ENCODE measurements at places on chromosomes 1 and 21. TPM values are rescaled to one million over a fixed set of nuclear protein-coding genes. Genes with fewer than 3 reads are reported as not detected.

The SYTL1 gene
- total RNA-seq = 124 TPM

The PCSK9 gene
- total RNA-seq = 0.05 TPM

The CRNN gene
- total RNA-seq = not detected

The USP25 gene
- 61.0 TPM for total RNA-seq

The VASH2 gene
- total RNA-seq = 0.48 TPM

The TINAGL1 gene
- not detected for total RNA-seq

The SEC16B gene
- not detected for total RNA-seq

The DRAXIN gene
- 0.60 TPM for total RNA-seq

The AJAP1 gene
- not detected for total RNA-seq

The RIPPLY3 gene
- not detected for total RNA-seq

The UBL4B gene
- not detected for total RNA-seq

The GNG12 gene
- 0.05 TPM for total RNA-seq

The HUNK gene
- 0.03 TPM for total RNA-seq

The CFHR4 gene
- total RNA-seq = not detected

The DNAJC6 gene
- 5.4 TPM for total RNA-seq

The CD1E gene
- not detected for total RNA-seq

The PCNX2 gene
- total RNA-seq = 23.2 TPM

Data from activated CD4-positive, alpha-beta memory T cell treated with anti-CD3 and anti-CD28 coated beads, Interleukin-2, amount 10 ng/mL, durations not matched to agents 7 days and 5 days (primary cell).